Iris pigment epithelial cell (primary cell): ENCODE measurements at places on chromosomes 2 and 18.

- DNase-seq, result no peak
Measured at GRCh38 chr2:66698576-66699239, 263.8 kb downstream of the MEIS1 start.

- no peak for DNase-seq
Measured at GRCh38 chr2:239716536-239717318, 308.4 kb downstream of the NDUFA10 start.

GRCh38 chr2:3078684-3079083, 298.9 kb downstream of the EIPR1 start:
- DNase-seq, result peak; percentile 3

DNA sequence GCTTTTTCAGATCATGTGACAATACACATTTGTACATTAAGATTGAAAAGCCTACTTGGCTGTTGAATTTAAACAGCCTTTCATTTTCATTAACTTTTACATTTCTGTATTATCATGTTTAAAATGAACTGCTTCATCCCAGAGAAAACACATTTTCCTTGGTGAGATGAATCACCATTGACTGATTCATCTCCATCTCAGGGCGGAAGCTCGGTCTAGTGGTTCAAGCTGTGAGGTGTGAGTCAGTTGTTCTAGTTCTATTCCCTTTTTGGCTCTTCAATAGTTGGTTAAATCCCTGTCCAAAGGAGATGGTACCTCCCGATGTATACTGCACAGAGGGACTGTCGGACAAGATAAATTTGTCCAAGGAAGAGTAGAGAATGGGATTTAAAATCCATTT, 189.7 kb downstream of the ADCYAP1 start:
- peak; percentile 53 for DNase-seq

GRCh38 chr18:57533868-57534510, 52.5 kb downstream of the FECH start:
- DNase-seq, result no peak

- DNase-seq, result peak; percentile 12
Measured at GRCh38 chr2:171793691-171794678, 100.1 kb downstream of the SLC25A12 start.

GRCh38 chr2:23553561-23553960, 168.6 kb downstream of the KLHL29 start:
- no peak for DNase-seq

DNA sequence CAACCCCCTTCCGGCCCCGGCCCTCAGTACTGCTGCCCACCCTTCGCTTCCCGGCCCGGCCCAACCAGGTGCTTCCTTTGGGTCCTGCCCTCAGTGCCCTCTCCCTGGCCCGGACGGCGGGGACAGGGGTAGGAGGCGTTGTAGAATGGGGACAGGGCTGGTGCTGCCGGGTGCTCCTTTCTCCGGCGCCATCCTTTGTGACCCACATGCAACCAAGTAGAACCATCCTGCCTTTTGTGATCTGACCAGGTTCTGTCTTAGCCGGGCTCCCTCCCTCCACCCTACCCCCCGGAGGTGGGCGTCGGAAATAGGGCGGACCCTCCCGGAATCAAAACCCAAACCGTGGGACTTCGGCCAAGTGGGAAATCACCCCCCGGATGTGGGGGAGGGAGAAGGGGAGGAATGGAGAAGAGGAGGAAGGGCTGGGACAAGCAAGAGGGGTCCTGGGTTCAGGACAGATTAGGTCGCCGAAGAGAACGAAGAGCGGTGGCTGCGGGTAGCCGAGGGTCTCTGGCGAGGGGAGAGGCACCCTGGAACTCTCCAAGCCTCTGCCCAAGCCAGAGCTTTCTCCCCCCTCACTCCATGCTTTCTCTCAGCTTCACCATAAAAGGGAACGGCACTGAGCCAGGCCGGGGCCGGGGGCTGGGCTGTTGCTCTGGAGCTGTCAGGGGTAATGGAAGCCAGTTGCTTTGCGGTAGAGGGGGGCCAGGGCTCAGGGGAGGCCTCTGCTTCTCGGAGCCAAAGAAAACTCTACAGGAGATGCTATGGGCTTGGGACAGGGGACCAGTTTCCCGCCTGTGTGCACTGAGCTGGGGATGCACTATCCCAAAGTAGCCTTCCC, 756 bp upstream of the OST4 start:
- DNase-seq, result peak; percentile 40

DNA sequence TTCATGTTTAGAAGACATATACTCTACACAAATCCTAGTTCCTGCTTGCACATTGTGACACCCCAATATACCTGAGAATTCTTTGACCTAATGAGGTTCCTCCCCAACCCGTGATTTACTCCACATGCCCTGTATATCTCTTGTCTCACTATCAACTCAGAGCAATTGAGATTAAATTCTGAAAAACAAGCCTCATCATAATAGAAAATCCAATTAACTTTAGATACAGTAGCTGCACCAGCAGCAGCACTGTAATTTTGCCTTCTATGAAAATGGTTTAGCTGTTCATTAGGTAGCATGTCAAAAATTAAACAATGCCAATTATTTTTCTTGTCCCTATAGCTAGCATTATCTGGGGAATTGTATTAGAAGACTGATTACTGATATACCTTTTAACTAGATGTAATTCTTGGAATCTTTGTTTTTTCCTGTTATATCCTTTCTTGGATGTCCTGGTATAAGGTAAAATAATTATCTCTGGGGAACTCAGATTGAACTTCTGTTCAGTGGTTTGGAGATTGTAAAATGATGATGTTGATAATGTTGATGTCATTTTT, 218.9 kb upstream of the TANK start:
- DNase-seq, result no peak

DNA sequence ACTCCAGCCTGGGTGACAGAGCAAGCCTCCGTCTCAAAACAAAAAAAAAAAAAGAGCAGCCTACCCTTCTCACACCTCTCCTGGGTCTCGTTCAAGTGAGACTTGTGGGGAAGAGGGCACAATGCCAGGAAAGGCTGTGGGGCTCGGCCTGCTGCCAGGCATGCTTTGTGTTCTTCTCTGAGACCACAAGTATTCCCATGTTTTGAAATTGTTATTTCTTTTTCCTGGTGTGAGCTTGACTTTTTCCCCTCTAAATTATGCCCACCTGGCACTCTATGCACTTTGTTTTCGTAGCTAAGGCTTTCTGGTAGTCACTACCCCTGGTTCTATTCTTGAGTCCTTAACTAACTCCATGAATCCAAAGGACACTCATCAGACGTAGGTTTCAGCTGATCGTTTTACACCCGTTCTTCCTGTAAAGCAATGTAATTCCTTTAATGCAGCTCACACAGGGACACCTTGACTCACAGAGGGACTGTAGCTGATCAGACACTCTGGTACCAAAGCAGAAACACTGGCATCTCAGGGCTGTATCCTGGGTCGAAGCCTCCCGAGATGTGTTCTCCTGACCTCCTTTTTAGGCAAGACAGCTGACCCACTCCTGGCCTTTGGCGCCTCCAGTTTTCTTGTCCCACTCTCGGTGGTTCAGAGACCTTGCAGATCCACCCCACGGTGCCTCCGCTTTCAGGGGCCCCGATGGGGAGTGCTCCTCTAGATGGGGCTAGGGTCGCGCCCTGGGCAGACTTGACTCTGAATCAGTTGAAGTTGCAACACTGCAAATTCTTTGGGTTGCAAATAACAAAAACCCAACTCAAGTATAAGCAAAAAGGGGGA, 193.3 kb upstream of the AGAP1 start:
- DNase-seq, result peak; percentile 92

GRCh38 chr2:194319222-194319992, 1337.6 kb upstream of the SLC39A10 start:
- DNase-seq, result no peak

GRCh38 chr2:43201016-43201415, 25.4 kb downstream of the ZFP36L2 start:
- DNase-seq, result no peak

DNA sequence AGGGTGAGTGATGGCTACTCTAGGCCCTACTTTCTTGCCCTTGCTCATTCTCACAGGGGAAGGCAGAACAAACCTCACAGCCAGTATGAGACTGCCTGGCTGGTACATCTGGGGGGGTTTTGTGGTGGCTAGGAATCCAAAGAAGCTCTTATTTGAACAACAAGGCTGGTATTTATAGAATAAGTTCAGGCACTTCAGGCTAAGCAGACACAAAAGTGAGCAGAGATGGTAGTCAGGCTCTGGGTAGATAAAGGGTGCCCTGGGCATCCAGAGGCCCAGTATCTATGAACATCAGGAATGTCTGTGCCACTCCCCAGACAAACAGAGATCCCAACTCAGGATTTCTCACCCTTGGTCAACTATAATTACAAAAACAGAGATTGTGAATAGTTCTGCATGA, 57.2 kb upstream of the RTN4 start:
- DNase-seq, result peak; percentile 78

- DNase-seq, result no peak
Measured at GRCh38 chr2:142994665-142995064, 117.2 kb downstream of the KYNU start.

DNA sequence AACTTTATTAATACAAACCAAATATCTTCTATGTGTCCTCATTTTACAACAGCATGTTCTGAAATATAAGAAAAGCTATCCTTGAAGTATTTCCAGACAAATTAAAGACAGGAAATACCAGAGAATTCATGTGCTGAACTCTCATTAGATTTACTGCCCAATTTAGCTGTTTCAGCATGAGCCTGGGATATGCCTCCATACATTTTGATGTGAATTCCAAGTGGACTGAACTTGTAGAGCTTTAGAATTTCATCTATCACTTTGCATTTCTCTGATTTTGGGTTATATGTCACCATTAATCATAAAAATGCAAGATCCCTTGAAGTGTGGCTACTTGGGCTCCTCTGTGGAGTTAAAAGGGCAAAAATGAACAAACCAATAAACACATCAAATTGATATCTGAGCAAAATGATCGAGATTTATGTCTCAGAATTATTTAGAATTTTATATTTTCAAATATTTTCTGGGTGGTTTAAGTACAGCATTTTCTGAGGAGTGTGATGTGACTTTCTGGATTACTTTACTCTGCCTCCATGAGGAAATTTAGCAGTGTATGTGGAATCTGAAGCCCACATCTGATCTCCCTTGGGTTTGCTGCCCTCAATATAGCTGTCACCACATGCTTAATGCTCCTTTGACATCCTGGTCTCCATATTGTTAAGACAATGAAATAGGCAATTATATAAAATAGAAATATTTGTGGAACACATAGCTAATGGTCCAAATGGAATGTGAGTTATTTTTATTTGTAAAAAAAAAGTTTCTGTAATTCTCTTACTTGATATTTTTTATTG, 206.6 kb upstream of the RBMS1 start:
- no peak for DNase-seq

GRCh38 chr2:101775092-101775491, 77.6 kb downstream of the MAP4K4 start:
- peak; percentile 45 for DNase-seq

- peak; percentile 40 for DNase-seq
Measured at GRCh38 chr18:26089293-26090129, 902 bp downstream of the SS18 start.

DNA sequence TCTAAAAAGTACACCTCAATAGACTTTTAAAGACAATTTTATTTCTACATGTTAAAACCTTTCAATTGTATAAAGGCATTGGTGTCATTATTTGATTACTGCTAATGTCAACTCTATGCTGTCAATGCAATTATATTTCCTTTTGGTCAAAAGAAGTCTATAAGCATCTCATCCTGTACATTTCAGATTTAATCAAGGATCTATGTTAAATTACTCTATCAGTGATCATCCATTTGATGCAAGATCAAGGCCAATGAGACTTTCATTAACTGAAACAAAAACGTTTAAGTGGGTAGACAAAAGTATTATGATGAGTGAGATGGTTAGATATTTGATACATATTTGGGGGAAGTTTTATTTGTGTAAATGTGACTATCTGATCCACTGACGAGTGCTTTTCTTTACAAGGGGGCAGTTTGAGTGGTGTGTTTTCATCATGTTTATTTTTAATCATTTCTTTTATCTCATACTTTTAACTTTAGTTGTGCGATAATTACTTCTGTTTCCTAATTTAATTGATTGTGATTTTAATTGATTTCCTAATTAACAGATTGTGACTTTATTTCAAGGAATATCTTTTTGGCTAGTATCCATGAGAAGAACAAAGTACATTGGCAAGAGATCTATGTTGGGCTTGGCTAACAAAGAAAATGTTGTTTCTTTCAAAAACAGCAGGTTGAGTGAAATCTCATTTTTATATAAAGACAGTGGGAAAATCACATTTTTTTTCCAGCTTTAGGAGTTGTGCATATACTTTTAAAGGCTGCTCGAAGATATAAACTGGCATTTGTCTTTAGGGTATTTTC, 1.1 kb downstream of the ARHGAP28 start:
- DNase-seq, result no peak

- DNase-seq, result no peak
Measured at GRCh38 chr2:204945376-204945775, 400.1 kb downstream of the PARD3B start.

GRCh38 chr2:88168386-88168785, 1.8 kb upstream of the THNSL2 start:
- DNase-seq, result no peak

DNA sequence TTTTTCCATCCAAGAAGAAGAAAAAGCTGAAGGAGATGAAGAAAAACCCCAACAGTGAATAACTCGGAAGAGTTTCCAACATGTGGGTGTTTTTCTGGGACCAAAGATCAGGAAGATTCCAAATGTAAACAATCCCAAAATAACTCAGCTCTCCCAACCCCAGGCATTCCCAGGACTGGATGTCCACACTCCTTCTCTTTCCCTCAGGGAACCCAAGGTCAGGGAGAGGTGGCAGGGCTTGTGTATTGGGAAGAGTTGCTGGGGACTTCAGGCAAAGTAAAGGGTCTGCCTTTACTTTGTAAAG, 268.0 kb downstream of the DYSF start:
- no peak for DNase-seq

DNA sequence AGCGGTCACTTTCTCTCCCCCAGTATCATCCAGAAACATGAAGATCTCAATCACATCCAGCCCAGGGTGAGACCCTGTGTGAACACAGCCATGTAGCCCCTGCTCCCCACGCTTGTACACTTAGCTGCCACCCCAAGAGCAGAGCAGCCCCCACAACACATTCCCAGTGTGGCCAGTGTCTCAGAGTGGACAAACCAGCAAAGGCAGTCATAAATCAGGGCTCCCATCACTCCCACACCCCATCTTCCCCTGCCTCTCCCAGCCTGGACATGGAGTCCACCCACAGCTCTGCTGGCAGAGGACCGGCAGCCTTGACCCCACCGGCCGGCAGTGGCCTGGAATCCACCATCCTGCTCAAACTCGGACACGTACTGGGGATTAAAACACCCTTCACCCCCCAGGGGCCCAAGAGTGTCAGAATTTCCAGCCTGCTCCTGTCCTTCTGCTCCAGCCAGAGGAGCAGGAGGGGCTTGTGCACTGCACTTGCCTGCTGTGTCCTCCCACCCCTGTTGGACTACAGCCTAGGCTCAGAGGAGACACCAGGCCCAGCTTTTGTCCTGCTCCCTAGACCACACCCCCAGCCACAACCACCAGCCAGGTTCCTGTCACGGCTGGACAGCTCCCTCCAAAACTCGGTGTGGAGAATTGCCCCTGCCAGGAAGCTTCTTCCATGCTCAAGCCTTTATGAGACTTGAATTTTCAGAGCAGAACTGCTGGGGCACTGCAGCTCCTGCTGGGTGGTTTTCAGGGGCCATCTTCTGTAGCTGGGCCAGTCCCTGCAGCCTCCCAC, 206.1 kb downstream of the SMAD2 start:
- DNase-seq, result no peak
